ENCODE measurements at places on chromosomes 1 and 21.

GRCh38 chr21:34201481-34201858, 128.1 kb downstream of the MRPS6 start:
- DNase-seq: no peak

- no peak for DNase-seq
These were observed 20.5 kb upstream of the NRDC start for GRCh38 chr1:51899022-51899421.

DNA sequence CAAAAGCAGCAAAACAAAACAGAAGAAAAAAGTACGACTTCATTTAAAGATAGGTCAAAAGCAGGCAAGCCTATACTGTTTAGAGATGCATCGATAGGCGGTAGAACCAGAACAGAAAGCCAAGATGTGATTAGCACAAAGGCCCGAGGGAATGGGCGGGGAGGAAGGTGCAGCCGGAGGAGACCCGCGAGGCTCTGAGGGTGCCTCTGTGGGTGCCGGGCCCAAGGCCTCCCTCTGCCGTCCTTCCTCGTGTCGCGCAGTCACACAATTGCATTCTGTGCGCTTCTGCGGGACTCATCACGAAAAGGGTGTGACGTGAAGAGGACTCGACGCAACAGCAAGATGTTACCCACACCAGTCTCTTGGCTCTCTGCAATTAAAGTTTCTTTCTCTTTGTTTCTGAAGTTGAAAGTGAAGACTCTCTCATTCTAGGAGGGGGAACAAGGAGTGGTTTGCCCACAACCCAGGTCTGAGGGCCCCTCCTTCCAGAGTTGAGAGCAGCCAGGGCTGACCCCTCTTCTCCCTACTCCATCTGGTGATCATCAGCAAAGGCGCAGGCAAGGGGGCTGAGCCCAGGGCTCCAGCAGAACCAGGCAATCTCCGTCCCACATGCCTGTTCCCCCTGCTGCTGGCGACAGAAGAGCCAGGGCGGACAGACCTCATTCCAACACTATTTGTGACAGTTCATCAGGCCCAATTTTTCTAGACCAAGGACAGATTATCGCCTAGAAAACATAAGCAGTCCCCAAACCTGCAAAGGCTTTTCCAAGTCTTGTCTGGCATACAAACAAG, 41.0 kb downstream of the NPHP4 start:
- no peak for DNase-seq

DNA sequence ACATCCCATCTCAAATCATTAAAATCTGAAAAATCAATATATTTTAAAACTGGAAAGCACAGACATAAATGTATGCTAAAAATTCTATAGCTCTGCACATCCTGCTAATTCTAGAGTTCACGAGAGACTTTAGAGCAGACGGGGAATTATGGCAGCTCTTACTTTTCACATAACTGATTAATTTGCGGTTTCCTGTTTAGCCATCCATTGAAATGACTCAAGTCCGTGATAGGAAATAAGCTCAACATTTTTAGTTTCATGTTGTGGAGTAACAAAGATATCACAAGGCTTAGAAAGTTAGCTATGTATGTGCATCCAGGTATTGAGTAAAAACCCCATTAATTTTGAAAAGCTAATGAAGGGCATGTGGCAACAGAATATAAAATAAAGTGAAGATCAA, 123.2 kb downstream of the SMYD2 start:
- DNase-seq: no peak

- no peak for DNase-seq
These were observed 45.7 kb downstream of the WNT9A start for GRCh38 chr1:227901906-227902640.

GRCh38 chr1:7581754-7582459, 189.2 kb upstream of the VAMP3 start:
- DNase-seq: no peak

DNA sequence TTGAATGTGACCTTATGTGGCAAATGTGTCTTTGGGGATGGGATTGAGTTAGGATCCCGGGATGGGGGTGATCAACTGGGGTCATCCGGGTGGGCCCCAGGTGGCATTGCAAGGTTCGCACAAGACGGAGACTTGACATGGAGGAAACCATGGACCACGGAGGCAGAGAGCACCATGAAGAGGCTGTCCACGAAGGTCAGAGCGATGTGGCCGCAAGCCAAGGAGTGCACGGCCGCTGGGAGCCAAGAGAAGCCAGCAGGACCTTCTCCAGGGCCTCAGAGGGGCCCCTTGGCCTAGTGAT, 22.3 kb upstream of the COL18A1 start:
- no peak for DNase-seq

- no peak for DNase-seq
These were observed 25.0 kb downstream of the PLXNA2 start for GRCh38 chr1:208219098-208219658.

GRCh38 chr1:98331243-98331642, 330.3 kb upstream of the SNX7 start:
- DNase-seq: no peak

DNA sequence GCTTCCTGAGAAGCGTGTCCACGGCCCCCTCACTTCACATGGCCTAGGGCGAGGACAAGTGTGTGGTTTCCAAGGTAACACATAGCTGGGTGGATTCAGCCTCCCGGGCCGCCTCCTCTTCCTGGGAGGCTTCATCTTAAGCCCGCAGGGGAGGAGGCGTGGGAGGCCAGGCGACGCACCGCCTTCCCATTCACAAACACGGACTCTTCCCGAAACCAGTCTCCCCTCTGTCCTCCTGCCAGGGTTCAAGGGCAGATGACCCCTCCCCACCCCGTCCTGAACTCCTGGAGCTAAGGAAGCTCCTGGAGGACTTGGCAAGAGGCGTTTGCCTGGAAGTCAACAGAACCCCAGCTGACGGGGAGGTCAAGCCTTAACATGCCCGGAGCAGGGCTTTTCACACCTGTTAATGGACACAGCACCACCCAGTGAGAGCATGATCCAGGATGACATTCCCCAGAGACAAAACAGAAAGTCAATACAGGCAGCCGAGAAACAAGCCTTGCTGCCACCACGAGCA, 56.7 kb downstream of the KCNN3 start:
- DNase-seq: no peak

- DNase-seq: no peak
These were observed 101.4 kb downstream of the LHX9 start for GRCh38 chr1:198018529-198018928.

- no peak for DNase-seq
These were observed 22.7 kb upstream of the CD55 start for GRCh38 chr1:207298636-207299398.

GRCh38 chr1:10723317-10723716, 73.1 kb downstream of the CASZ1 start:
- no peak for DNase-seq

DNA sequence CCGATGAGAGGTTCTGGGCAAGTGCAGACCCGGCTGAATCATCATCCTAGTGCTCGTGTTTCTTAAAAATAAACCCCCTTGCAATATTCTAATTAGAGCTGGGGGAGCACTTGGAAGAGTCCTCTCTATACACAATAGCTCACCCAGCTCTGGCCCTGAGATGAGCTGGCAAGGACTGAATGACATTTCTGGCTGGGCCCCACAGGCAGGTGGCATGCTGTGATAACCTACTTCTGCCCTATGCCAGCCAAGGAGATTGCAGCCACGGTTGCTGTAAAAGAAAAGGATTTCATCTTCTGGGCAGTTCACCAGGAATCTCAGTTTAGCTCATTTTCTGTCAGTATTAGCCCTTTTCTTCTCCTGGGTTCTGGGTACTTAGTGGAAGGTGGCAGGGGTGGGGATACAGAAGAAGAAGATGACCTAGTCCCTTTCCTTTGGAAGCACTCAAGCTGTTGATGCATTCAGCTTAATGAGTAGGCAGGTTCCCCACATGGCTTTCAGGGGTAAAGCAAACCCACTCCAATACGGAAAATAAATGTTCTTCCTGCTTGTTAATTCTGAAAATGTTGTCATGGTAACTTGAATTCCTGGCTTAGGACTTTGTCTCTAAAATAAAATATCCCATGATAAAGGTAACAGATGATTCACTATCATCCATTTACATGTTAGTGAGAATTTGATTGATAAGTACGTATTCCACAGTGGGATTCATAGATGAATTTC, 32.2 kb downstream of the VASH2 start:
- DNase-seq: no peak

DNA sequence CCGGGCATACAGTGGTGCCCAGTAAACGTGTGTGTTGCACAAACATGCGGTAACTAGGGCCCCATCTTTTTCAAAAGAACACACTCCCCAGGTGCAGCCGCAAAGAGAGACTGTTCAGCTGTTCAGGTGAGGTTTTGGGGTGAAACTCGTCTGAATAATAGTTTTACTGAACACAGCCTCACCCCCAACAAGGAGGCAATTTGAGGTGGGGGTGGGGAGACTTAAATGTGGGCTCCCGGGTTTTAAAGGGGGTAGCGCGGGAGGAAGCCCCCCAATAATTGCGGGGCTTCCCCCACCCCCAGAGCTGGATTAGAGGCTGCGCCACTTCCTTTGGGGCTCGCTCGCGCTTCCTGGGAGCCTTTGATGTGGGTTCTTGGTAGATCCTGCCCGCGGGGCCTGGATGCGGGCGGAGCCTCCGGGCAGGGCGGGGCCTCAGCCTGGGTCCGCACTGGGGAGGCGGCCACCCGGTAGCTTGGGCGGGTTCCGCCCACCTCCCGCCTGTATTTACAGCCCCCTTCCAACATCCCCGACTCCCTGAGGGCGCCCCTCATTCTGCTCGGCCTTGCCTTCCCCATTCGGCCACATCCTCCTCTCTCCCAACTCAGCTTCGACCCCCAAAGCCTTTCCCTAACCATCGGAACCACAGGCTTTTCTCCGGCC, 6.4 kb upstream of the EPHA2 start:
- no peak for DNase-seq

DNA sequence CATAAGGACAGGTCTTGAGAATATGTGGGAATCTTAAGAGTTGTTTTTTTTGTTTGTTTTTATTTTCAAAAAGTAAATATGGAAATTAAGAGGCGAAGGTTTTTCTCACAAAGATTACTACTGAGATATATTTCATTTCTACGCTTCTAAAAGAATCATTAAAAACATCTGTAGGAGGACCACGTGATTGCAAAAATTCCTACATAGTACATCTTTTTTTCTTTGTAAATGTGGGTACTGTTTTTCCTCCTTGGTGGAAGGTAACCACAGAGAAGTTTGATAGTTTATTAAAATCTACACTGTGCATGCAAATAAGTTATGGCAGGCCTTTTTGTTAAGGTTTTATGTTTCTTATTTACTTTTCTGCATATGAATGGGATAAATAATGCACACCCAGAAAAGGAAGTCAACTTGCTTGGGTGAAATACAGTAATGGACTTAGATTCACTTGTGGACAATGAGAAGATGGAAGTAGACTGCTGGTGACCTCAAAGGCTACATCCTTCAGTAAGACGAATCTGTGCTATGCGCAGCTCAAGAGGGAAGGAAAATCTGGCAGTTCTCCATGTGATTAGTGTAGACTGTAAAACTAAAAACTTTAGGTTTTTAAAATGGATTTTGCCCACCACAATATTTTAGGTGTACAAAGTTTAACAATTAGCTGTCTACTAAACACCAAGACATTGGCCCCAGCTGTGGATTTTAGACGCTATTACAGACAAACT, 2.0 kb downstream of the AK5 start:
- no peak for DNase-seq

DNA sequence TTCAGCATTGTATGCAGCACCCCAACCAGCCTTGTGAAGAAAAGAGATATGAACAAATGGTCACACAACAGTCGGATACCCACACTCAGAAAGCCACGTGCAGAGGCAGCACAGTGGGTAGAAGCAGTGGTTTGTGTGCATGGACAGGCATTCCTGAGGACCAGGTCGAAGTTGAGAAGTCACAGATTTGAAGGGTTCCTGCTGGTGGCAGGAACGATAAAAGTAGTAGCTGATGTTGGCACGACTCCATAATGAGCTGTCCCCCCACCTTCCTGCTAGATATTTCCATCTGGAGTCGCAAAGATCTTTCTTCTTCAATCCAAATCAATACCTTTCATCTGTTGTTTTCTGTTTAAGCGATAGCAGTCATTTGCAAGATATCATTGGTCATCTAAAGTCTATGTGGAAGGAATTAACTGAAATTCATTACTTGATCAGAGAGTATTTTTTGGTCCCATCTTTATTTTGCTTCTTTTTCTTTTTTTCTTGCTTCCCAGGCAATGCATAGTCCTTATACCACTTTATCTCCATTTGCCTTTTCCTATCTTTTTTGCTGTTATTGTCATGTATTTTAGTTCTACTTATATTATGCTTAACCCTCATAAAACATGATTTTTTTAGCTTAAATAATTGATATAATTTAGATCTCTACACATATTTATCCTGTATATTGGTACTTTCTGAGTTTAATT, 176.4 kb downstream of the DHRS3 start:
- DNase-seq: no peak

- DNase-seq: no peak
These were observed 187.3 kb downstream of the ATP6V1G3 start for GRCh38 chr1:198352975-198353695.

DNA sequence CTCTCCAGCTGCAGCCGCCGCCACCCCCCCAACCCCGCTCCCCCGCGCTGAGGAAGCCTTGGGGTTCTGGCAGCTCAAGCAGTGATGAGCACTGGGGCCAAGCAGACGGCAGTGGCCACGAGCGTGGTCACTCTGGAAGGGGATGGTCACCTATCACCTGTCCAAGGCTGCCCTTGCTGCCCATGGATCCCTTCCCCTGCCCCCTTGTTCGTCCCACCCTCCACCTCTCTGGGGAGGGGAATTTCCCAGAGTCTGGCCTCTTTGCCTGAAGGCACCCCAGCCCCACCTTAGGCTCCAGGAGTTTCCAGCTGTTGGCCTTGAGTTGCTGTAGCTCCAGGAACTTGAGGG, 7.2 kb upstream of the SMIM12 start:
- DNase-seq: no peak

DNA sequence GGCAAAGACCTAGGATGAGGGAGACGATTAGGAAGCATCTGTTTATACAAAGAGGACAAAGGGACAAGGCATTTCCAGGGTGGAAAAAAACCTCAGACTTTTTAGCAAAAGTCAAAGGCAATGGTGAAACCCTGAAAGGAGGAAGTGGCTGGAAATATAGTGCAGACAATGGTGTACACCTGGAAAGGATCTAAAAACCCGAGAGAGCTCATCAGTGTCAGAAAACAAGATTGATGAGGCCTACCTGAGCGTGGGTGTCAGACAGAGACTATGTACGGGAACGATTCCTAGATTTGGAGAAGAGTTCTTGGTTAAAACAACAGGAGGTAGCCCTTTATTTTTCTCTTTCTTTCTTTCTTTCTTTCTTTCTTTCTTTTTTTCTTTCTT, 68.8 kb upstream of the HUNK start:
- no peak for DNase-seq

DNA sequence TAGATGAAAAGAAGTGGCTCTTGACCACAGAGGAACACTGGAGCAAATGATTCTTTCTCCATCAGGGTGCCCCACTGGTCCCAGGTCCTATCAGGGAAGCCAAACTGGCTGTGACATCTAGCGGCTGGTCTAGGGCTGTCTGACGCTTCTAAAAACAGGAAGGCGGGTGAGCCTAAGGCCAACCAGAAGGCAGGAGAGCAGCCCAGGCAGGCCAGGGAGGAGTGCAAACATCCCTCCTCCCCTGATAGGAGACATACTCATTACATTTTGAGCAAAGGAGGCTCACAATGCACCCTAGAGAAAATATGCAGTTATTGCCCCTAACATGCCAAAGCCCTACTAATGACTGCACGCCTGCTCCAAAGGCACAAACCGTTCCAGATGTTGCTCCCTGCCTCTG, 10.4 kb upstream of the FOXE3 start:
- DNase-seq: no peak
